ENCODE measurements at places on chromosomes 2 and 18.

- no peak for DNase-seq
Measured at GRCh38 chr2:240140511-240140910, at the start of gene OTOS. TSS of gene OTOS (minus strand) at chr2:240140658. CDS start at chr2:240140326, 332 bp downstream.

DNA sequence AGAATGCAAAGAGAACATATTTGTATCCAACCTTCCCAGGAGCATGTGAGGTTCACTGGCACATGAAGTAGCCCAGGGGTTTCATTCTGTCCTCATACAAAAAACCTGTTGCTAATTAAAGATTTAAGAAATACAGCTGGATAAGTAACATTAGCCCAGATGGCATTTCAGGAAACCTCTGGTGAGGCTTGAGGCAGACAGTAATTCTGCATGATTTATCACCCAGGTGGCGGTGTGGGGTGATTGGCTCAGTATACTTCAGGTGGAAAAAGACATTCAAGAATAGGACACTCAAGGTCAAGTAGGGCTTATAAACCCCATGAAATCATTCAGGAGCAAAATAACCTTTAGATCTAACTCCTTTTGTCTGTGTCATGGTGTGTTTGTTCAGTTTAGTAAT is 237.4 kb downstream of the RNF144A start:
- DNase-seq = no peak

DNA sequence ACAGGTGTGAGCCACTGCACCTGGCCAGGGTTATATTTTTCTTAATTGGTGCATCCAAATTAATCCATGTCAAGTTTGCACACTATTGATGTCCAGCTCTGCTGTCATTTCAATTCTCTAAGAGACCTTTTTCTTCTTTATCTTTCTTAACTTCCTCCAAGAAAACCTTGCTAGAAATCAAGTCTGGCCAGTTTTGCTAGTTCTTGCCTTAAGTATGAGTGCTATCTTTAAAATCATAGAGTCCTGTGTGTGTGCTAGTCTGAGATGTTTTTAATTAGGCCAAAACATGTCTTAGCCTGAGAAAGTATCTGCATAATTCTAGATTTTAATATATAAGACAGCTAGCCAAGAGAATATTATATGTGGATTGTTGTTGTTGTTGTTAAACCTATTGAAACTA is 56.2 kb upstream of the SLC39A10 start:
- DNase-seq = no peak

DNA sequence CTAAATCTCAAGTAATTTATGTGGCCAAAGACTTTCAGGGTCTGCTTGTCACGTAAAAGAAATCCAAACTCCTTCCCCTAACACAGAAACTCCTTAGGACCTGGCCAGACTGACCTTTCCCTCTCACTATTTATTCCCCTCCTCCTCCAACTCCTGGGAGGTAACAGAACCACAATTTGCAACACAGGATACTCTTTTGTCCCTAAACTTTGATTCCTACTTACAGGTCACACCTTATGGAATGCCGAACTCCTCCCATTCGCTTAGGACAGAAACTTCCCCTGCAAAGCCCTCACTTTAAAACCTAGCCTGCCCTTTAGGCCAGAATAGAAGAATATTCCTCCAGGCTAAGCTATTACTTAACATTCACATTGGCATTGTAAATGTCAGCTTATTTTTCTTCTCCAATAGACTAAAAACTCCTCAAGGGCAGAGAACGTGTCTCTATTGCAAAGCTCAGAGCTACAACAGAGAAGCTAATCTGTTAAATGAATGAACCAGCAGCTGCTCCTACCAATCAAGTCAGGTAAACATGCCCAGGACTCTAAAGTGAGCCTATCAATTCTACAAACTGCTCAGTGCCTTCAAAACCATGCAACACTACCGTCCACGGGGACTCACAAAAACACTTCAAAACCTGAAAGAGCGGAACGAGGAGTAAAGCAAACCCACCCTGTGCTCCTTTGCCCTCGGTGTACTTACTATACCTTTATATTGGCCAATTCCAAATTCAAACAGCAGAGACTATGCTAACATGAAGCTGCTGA is 6.1 kb downstream of the INO80D start:
- no peak for DNase-seq

DNA sequence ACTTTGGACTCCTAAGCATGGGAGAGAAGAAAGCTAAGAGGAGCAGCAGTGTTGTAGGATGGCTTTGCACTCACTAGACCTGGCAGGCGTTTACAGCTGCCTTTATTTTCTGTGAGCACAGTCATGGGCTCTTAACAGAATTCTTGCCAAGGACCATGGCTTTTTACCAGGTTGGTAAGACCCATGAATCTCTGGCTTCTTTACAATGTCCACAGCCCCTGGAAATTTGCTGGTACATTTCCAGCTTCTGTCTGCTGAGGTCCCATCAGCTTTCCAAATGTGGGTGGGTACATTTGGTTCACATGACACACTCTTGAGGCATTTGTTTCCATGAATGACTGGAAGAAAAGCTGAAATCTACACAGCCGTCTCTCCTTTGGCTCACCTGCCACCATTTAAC is 162.7 kb downstream of the PPP1R1C start:
- no peak for DNase-seq

- no peak for DNase-seq
Measured at GRCh38 chr18:59932401-59932800, 32.6 kb downstream of the PMAIP1 start.

- no peak for DNase-seq
Measured at GRCh38 chr2:204625135-204625534, 79.9 kb downstream of the PARD3B start.

GRCh38 chr2:11541693-11542274 is 7.9 kb downstream of the GREB1 start:
- DNase-seq = no peak

GRCh38 chr18:79507546-79508480 is 112.1 kb downstream of the NFATC1 start:
- peak; percentile 93 for DNase-seq

GRCh38 chr2:33443274-33443829 is 33.1 kb upstream of the RASGRP3 start:
- no peak for DNase-seq

GRCh38 chr2:67616749-67617148 is 219.6 kb downstream of the ETAA1 start:
- DNase-seq = peak; percentile 34

DNA sequence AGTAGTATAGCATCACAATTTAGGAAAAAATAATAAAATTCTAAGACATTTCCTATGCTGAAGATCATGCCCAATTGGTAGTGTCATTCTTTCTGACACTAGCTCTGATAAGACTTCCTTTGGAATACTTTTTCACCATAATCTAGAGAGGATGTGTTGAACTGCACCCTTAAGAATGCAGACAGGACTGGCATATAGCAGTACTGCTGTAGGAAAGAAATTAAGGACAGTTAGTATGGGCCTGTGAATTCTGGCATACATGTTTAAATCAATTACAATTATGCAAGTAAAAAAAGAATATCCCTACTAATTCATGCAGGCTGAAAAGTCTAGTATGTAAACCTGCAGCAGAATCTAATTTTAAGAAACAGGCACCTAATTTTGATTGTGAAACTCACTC is 15.4 kb downstream of the SF3B1 start:
- no peak for DNase-seq

- DNase-seq = no peak
Measured at GRCh38 chr2:27838502-27838901, 51.7 kb downstream of the RBKS start.

- peak; percentile 76 for DNase-seq
Measured at GRCh38 chr2:30412047-30412683, 34.9 kb upstream of the LCLAT1 start.

GRCh38 chr2:216897561-216898203 is 37.8 kb upstream of the TNP1 start:
- no peak for DNase-seq

GRCh38 chr18:65347446-65347845 is 403.4 kb upstream of the CDH7 start:
- DNase-seq = no peak

- DNase-seq = no peak
Measured at GRCh38 chr2:46023165-46023854, 273.9 kb upstream of the EPAS1 start.

DNA sequence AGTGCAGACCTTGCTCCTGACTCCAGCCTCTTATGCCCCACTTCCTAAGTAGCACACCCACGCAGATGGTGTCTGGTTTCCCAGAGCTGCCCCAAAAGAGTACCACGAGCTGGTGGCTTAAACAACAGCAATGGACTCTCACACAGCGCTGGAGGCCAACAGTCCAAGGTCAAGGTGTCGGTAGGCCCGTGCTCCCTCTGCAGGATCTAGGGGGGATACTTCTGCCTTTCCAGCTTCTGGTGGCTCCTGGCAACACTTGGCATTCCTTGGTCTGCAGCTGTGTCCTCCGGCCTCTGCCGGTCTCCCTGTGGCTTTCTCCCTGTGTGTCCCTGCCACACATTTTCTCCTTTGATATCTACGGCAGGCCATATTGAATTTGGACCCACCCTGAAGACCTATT is 99.0 kb downstream of the TSHZ1 start:
- no peak for DNase-seq

- no peak for DNase-seq
Measured at GRCh38 chr2:8217468-8218030, 464.3 kb upstream of the ID2 start.

DNA sequence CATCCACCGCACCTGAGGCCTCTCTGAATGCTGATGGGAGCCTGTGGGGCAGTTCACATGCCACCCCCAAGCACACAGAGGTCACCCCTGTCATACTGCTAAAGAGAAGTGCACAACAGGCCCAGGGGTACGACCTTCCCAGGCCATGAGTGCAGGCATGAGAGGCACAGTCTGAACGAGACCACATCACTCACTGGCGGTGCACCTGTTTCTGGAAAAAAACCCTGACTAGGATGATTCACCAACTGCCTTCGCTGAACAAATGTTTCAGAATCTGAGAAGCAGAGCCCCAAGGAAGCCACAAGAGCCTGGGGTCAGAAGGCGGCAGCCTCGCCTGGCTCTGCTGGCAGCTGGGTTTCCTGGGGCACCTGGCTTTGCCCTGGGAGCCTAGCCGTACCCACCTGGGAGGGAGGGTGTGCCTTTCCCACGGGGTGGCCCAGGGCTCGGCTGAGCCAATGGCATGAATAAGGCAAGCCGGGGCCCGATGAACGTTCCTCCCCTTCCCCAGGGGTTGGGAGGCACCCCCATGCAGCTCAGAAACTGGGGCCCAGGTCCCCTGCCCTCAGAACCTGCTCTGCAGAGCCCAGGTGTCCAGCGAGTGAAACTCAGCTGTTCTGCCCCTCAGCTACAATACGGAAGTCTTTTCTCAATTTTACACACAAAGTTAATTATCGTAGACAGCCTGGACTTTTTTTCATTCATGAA is 73.8 kb downstream of the HDAC4 start:
- DNase-seq = no peak

GRCh38 chr2:30936977-30937376 is 129.7 kb upstream of the CAPN13 start:
- DNase-seq = no peak

DNA sequence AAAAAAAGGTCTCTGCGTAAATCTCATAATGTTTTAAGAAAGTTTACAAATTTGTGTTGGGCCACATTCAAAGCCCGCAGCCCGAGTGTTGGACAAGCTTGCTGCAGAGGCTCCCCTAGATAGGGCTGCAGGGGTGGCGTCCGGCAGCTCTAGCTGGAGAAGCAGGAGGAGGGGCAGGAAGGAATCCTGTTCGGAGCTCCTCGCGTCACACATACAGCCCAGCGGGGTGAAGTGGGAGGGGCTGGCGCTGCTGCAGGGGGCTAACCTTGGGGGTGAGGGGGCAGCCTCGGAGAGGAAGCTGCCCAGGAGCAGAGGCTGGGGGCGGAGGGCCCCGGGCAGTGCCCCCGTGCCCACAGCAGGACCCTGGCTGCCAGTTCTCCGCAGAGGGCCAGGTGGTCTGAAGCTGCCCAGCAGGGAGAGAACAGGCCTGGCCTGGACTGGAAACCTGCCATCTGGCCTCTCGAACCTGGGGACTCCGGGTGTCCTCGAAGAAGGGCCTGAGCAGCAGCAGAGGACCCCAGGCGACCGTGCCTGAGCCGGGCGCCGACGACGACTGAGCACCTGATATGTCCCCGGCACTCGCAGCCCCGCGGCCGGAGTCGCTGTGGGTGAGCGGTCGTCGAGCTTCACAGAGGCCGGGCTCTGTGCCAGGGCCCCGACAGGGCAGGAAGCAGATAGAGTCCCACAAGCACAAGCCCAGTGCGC is 2.6 kb upstream of the GPR35 start:
- DNase-seq = no peak

DNA sequence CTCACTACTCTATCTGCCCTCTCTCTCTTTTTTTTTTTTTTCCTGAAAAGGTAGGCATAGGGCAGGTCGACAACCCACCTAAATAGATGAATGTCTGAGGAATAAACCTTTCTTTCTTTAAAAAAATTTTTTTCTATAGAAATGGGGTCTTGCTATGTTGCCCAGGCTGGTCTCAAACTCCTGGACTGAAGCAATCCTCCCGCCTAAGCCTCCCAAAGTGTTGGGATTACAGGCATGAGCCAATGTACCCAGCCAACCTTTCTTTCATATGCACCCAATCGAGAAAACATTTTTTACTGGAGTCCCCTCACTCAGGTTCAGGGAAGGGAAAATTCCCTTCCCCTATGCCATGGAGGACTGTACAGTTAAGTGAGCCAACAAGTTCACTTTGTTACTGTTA is 31.0 kb downstream of the CFAP210 start:
- DNase-seq = no peak

DNA sequence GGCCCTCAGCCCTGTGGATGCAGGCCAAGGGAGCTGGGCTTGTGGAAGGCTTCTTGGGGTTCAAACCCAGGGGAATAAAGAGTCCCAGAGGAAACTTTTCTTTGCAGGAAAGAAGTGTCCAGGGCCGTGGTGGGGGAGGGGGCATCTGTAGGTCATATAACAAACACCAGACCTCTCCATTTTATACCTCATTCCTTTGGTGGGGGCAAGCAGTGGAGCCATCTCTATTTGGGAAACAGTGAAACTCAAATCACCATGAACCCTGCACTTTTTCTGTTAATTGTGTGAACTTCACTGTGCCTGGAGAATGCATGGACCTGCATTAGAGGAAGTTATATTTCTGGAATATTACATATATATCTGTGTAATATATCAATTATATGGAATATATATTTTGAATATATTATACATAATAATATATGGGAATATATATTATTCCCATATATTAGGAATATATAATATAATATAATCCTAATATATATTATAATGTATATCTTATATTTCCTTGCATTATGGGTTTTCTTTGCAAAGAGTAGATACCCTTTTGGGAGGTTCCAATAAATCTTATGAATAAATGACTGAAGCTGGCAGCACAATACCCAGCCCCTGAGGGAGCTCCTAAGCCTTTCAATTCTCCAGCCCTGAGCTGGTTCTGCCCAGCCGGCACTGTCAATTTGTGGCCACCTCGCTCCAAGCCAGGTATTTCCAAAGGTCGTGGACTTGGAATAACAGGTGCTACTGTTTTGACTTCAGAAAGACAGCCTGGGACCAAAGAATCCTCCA is 97.7 kb upstream of the PKDCC start:
- DNase-seq = no peak
